ENCODE measurements at places on chromosomes 5 and 9. TPM values are rescaled to one million over a fixed set of nuclear protein-coding genes. Genes with fewer than 3 reads are reported as not detected.

The SMIM32 gene
- not detected for total RNA-seq

The UNC13B gene
- total RNA-seq, result 13.7 TPM

The RMRP gene
- total RNA-seq, result 4,537 TPM

The KCNV2 gene
- total RNA-seq, result not detected

The DBH gene
- not detected for total RNA-seq

GRCh38 chr9:109975574-109976295 lies 195.7 kb downstream of the PALM2AKAP2 start:
- no peak for DNase-seq

- no peak for DNase-seq
These were observed 70.3 kb downstream of the TEK start for GRCh38 chr9:27179245-27179865.

GRCh38 chr5:53481887-53482716 lies 1.7 kb downstream of the FST start:
- DNase-seq, result peak; percentile 48

DNA sequence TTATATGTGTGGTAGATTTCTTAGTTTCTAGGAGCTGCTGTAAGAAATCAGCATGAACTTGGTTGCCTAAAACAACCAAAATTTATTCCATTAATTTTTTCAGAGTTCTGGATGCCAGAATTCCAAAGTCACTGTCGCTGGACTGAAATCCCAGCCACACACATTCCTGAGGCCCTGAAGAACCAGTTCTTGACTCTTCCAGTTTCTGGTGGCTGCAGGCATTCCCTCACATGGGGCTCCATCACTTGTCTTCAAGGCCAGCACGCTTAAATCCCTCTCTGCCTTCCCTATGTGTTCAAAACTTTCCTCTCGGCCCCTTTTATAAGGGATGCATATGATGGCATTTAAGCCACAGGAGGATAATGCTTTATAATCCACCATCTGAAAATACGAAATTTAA lies 1237.5 kb upstream of the CDH9 start:
- no peak for DNase-seq

DNA sequence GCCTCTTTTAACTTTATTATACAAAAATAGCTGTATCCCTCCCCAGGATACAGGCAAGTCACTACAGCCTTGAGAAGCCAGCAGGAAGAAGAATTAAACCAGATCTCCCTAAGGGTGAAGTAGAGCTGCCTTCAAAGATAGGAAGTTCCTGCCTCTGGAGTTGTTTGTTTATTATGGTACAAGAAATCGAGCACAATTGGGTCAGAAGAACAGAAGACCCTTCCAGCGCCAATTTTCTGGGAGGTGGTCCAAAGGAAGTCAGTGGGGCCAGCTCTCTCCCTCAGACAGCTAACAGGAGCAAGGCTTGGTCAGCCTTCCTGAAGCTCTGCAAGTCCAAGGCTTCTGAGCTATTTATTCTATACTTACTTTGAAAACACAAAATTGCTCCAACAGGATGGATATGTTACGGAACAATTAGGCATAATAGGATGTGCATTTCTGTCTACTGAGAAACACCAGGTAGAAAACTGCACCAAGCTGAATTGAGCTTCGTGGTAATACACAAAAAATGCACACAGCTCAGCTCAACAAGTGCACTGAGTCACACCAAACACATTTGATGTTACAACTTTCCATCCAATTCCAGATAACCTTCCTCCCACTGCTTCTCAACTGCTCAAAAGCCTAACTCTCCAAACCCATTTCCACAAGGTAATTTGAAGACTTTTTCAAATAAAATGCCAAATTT lies 16.0 kb downstream of the SERINC5 start:
- no peak for DNase-seq

DNA sequence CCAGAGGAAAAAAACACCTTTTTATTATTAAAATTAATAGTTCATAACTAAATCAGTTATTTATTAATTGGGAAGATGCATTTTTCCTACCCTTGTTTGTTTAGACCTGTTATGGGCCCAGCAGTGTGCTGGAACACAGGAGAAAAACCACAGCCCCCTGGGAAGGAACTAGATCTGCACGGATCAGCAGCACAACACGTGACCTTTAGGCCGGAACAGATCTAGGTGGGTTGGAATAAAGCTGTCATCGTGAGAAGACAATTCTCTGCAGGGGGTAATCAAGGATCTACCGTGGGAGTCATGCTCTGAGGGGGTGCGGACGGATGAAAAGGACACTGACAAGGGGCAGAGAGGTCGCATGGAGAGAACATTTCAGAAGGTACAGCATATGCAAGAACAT lies 95.8 kb upstream of the SPATA31C2 start:
- no peak for DNase-seq

GRCh38 chr9:17159469-17159868 lies 24.6 kb downstream of the CNTLN start:
- no peak for DNase-seq

GRCh38 chr5:59587489-59588337 lies 305.8 kb downstream of the PDE4D start:
- peak; percentile 43 for DNase-seq

- DNase-seq, result no peak
These were observed 13.3 kb downstream of the PHF2 start for GRCh38 chr9:93589688-93590087.

GRCh38 chr5:95087816-95088317 lies 197.0 kb downstream of the MCTP1 start:
- DNase-seq, result no peak

All from heart right ventricle (tissue), 16 donors.